ENCODE measurements at places on chromosomes 16 and 17. TPM values are rescaled to one million over a fixed set of nuclear protein-coding genes. Genes with fewer than 3 reads are reported as not detected.

The CACNG5 gene
- not detected for total RNA-seq

The SDR42E2 gene
- 0.13 TPM for total RNA-seq

The KCNAB3 gene
- 2.6 TPM for total RNA-seq

The SLC52A1 gene
- total RNA-seq = not detected

The CLEC19A gene
- total RNA-seq = not detected

The DPEP2 gene
- total RNA-seq = not detected

The CCDC200 gene
- total RNA-seq = not detected

The SCNN1B gene
- not detected for total RNA-seq

The KCNH6 gene
- total RNA-seq = not detected

The ZNF624 gene
- 11.7 TPM for total RNA-seq

The KRT31 gene
- not detected for total RNA-seq

The EVI2A gene
- not detected for total RNA-seq
